Astrocyte of the hippocampus (primary cell): ENCODE measurements at places on chromosomes 3 and 15.

GRCh38 chr3:119647843-119648575 lies 12.4 kb downstream of the POPDC2 start:
- DNase-seq = peak; percentile 64

- no peak for DNase-seq
Measured at GRCh38 chr3:61667383-61667782, 106.0 kb downstream of the PTPRG start.

DNA sequence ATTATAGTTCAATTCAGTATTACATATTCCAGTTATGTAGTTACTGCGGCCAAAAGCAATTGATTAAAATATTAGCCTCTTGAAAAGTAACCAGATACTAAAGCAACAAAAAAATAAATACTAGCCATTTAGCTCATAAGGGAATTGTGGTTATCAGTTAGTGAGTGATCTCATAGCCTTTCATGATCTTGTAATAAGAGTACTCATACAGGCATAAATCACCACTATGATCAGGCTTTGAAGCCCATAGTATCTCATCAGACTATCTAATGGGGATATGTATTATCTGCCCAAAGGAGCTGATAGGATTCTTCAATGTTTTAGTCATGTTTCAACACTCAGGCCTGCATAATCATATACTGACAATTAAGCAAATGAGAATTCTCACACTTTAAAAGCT lies 184.1 kb upstream of the CCDC54 start:
- no peak for DNase-seq

DNA sequence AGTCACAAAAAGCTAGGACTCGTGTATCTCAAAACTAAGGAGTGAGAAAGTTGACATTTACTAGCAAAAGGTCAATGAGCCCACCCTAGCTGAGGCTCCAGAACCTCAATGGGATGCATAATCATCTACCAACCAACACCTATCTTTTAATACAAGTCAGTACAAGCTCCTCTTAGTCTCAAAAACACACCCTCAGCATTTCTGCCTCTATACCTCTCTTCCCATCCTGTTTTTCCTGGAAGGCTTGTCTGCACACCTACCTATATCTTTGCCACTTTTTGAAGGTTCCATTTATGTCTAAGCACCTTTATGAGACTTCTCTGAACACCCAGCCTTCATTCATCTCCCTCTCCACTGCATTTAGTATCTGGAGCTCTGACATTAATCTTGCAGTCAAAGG lies 10.0 kb downstream of the WWTR1 start:
- no peak for DNase-seq

GRCh38 chr3:196889844-196890708 lies 22.4 kb downstream of the SENP5 start:
- no peak for DNase-seq

GRCh38 chr3:152436707-152437590 lies 168.2 kb downstream of the MBNL1 start:
- no peak for DNase-seq

DNA sequence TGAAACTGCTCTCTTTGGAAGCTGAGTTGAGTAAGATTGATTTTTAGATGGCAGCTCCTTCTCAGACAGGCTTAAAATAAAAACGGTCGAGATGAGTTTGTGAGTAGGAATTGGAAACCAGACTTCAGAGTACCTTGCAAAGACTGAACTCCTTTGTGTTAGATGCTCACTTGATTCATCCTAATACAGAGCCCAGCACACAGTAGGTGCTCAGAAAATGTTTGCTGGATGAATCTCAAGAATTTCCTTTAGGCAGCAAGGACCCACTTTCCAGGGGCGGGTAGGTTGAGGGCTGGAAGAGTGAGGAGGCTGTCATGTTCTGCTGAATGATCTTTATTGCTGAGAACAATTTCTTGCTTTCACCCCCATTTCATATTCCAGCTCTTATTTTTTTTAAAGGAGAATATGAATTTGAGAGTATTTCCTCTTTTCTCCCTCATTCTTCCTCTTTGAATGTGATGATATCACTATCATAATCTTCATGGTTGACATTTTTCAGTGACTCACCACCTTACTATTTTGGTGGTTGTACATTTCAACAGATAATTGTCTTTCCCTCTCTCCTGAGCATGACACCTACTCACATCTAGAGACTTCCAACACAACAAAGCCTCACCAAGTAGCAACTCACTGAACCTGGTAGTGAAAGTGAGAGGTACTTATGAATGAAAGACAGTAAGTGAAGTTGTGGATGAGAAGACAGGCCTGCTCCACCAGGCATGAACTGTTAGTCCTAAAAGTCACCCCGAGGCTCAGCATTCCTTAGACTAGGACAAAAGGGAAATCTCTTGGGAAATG lies 113.3 kb downstream of the PDCD6IP start:
- peak; percentile 24 for DNase-seq

- no peak for DNase-seq
Measured at GRCh38 chr3:66033241-66034138, 5.2 kb downstream of the MAGI1 start.

DNA sequence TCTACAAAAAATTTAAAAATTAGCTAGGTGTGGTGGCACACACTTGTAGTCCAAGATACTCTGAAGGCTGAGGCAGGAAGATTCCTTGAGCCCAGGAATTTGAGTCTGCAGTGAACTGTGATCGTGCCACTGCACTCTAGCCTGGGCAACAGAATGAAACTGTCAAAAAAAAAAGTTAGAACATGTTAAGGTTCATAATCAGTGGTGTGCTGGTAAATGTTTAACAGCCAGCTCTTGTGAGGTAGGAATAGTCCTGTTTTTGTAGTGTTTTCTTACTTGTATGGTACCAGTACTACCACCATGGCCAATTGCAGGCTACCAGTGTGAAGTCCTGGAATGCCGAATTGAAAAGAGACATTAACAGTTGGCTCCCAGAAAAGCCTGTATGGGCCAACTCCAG lies 50.7 kb downstream of the ATG7 start:
- no peak for DNase-seq

DNA sequence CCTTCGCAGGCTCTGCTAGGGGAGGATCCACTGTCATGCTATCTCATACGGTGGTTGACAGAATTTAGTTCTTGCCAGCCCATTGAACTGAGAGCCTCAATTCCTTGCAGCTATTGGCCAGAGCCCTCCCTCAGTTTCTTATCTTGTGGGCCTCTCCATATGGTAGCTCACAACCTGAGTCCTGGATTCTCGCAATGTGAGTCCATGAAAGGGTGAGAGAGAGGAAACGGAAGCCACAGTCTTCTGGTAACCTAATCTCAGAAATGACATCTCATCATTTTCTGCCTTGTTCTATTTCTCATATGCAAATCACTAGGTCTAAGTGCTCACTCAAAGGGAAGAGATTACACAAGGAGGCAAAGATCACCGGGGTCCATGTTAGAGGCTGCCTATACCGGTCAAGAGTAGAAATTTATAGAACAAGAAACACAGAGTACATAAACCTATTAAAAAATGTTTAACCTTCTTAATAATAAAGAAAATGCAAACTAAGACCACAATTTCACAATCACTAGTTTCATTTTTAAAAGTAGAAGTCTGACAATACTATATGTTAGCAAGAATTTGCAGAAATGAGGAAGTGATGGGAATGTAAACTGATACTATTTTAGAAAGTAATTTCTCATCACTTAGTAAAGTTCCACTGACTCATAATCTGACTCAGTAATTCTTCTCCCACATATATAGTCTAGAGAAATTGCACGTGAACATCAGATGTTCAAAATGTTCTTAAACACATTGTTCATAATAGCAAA lies 378.4 kb upstream of the AGTR1 start:
- peak; percentile 11 for DNase-seq

GRCh38 chr3:68447885-68448284 lies 484.5 kb downstream of the TAFA4 start:
- no peak for DNase-seq

DNA sequence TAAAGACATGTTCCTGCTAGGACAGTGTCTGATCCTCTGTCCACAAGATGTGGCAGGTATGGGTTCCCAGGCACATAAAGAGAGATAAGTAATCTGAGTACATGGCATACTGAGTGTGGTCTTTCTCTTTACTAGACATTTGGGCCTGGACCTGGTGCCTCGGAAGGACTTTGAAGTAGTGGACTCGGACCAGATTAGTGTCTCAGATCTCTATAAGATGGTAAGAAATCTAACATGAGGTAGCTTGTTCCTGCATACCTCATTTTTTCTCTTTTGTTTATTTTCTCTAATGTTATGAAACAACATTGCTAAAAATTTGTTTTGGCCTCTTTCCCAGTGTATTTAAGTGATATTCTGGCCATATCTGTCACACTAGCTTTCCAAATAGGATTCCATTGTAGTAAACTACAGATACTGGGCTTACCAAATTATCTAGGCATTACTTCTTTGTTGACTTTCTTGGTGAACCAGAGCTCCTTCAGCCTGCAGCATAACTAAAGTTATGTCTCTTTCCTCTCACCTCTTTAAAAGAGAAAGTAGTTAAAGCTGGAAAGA lies 309.8 kb upstream of the MANF start:
- peak; percentile 11 for DNase-seq

- no peak for DNase-seq
Measured at GRCh38 chr3:151479452-151479851, 18.6 kb upstream of the IGSF10 start.

DNA sequence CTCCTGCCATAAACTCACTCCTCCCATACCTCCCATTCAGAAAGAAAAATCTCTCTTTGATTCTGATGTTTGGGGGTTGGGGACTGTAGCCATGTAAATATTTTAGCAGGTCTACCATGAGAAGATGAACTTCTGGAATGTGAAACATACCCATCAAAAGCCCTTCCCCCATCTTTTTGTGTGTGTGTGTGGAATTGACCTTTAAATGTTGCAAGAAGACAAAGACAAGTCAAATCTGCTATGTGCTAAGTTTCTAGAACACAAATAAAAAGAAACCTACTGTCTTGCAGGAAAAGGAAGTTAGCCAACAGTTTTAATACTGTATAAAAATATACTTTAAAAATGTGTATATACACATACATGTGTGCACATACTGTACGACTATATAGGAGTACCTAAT lies 29.7 kb upstream of the USP50 start:
- no peak for DNase-seq

- peak; percentile 80 for DNase-seq
Measured at GRCh38 chr15:86611417-86612040, 531.9 kb downstream of the AGBL1 start.

GRCh38 chr3:55341502-55342031 lies 145.5 kb downstream of the WNT5A start:
- peak; percentile 9 for DNase-seq

DNA sequence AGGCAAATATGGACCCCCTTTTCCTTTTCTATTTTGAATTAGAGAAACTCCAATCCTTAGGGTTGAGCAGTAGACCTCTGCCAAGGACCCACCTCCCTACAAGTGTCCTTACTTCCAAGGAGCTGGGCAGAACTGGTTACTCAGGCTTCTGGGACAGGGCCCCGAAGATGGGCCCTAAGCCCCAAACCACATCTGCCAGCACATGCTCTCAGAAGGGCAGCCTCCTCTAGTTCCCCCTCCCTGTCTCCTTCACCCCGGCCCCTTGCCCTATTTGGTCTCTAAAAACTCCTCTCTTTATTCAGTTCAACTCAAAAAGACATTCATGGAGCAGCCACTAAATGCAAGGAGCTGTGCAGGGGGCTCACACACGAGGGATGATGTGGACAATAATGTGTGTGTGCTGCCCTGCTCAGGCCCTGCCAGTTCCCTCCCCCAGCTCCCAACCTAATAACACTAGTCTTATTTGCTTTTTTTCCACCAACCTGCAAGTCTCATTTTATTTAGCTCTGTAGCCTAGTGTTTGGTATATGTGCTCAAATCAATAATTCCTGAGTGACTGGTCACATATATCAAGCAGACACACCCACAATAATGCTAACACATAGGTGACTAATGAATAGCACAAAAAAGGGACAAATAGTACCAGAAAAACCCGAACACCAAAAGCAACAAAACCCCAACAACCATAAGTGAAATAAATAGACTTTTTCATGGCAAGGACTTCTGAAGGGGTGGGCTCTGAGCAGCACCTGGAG lies 12.2 kb downstream of the ZDHHC3 start:
- DNase-seq = no peak

GRCh38 chr3:62982795-62983455 lies 107.7 kb upstream of the CADPS start:
- no peak for DNase-seq

- no peak for DNase-seq
Measured at GRCh38 chr3:153970047-153970446, 151.1 kb upstream of the ARHGEF26 start.

GRCh38 chr15:39381517-39381916 lies 199.4 kb upstream of the THBS1 start:
- DNase-seq = peak; percentile 64

DNA sequence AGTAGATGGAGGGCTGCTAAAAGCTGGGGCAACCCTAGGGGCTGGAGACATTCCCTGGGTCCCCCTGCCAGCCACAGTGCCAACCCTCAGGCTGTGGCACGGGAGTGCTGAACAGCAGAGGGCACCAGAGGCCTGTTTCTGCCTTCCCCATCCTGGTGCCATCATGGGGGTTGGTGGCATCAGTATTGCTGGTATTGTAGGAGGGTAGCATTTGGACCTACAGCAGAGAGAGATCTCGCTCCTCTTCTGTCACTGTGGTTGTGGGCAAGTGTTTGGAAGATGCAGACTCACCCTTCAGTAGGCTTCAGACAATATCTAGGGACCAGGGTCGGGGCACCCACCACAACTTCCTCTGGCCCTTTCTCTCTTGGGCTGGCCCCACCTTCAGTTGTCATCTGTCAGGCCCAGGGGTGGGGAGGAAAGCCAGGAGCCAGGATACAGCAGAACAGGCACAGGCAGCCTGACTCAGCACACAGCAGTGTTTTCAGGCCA lies 123.5 kb downstream of the RPLP1 start:
- DNase-seq = peak; percentile 84

DNA sequence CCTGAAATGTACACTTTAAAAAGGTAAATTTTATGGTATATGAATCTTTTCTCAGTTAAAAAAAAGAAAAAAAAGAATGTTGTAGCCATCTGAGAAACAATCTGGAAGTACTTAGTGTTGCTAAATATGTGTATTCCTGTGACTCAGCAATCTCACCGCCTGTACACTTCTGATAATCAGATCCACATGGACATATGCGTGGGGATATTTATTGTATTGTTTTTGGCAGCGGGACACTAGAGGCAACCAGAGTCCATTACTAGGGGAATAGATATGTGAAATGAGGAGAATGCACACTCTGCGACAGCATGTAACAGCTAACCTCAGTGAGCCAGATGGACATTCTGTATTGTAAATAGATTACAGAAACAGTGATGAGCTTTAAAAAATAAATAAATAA lies 65.4 kb downstream of the AQP9 start:
- DNase-seq = peak; percentile 49

DNA sequence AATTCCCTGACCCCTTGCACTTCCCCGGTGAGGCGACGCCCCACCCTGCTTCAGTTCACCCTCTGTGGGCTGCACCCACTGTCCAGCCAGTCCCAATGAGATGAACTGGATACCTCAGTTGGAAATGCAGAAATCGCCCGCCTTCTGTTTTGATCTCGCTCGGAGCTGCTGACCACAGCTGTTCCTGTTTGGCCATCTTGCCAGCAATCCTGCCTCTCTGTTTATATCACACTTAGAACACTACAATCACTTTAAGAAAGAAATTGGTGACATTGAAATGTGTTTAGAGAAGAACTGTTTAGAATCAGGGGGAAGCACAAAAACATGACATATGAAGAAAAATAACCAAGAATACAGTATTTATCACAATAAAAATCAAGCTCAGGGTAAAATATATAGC lies 127.5 kb upstream of the SUCLG2 start:
- DNase-seq = no peak
